ENCODE measurements at places on chromosomes 3 and 15. TPM values are rescaled to one million over a fixed set of nuclear protein-coding genes. Genes with fewer than 3 reads are reported as not detected.

B3GALNT1 gene
- polyA plus RNA-seq, result 4.8 TPM

CHRFAM7A gene
- polyA plus RNA-seq, result 0.67 TPM

FSTL1 gene
- 259 TPM for polyA plus RNA-seq

PLSCR2 gene
- not detected for polyA plus RNA-seq

POLQ gene
- 0.04 TPM for polyA plus RNA-seq

ANKRD28 gene
- polyA plus RNA-seq, result 8.9 TPM
